NCI-H1694 treated with DMSO at 0.1 percent for 48 hours (cell line): ENCODE measurements at places on chromosomes 7 and 10.

- DNase-seq = no peak
Measured at GRCh38 chr7:78764571-78764970, 688.9 kb downstream of the MAGI2 start.

DNA sequence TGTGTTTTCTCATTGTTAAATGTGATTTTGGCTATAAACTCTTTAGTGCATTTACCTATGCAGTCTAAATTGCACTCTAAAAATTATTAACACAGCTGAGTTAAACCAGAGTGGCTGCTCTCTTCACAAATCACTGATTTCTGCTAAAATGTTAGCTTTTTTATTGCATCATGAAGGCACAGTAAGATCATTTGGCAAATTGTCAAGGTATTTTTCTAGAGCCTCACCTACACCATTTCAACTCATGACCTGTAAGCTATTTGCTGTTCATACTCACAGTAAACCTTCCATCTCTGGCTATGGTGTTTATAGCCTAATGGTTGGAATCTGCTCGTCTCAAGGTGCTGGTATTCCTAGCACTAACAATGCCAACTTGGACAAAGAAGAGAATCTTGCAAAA is 25.7 kb downstream of the NDUFB2 start:
- DNase-seq = no peak

GRCh38 chr7:3795781-3796180 is 494.7 kb downstream of the SDK1 start:
- no peak for DNase-seq

DNA sequence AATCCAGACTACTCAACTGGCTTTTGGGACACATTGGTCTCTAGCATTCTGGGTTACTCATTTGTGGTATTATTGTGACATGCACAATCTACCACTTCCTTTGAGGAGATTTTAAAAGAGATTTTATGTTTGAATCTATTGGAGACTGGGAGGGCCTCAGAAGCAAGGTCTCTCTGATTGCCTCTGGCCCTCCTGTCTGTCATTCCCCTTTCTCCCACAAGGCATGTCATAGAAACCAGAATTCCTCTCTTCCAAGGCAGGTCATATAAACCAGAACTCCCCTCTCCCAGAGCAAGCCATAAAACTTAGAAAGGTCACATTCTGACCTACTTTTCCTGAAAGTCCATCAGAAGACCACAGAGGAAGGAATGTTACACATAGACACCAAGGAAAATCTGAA is 777.7 kb downstream of the PHTF2 start:
- no peak for DNase-seq

GRCh38 chr10:12271210-12271540 is 75.2 kb downstream of the CDC123 start:
- DNase-seq = no peak

GRCh38 chr10:125076891-125077541 is 83.3 kb downstream of the CTBP2 start:
- no peak for DNase-seq
